NCI-H460 (cell line): ENCODE measurements at places on chromosomes 1 and 21. TPM values are rescaled to one million over a fixed set of nuclear protein-coding genes. Genes with fewer than 3 reads are reported as not detected.

DNA sequence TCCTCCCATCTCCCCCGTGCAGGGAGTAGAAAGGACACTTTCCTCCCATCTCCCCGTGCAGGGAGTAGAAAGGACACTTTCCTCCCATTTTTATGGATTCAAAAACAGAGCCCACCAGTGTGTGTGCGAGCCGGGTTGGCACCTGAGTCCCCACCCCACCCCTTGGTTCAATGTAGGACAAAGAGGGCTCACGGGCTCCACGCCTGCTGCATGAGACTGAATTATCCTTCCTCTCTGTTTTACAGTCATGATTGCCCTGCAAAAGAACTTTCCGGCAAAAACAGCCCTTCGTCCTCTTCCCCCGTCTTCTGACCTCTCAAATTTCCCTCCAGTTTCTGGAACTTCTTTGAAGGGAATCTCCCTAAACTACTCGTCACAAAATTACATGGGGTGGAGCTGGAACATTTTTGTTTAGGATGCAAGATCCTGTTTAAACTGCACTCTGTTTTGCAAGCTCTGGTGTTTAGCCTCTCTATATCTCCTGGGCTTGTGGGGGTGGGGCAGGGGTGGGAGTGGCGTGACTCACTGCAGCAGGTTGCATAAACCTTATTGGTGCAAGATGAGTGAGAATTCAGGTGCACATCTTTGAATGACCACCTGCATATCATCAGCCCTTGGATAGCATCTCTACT, 99.8 kb downstream of the PSMG1 start:
- no peak for DNase-seq

The TEDDM1 gene
- total RNA-seq, result not detected in 2 replicates

The TTLL10 gene
- not detected in 2 replicates for total RNA-seq

The LCE2C gene
- not detected in 2 replicates for total RNA-seq

GRCh38 chr1:151542710-151543129, 2.6 kb downstream of the TUFT1 start:
- no peak for DNase-seq

DNA sequence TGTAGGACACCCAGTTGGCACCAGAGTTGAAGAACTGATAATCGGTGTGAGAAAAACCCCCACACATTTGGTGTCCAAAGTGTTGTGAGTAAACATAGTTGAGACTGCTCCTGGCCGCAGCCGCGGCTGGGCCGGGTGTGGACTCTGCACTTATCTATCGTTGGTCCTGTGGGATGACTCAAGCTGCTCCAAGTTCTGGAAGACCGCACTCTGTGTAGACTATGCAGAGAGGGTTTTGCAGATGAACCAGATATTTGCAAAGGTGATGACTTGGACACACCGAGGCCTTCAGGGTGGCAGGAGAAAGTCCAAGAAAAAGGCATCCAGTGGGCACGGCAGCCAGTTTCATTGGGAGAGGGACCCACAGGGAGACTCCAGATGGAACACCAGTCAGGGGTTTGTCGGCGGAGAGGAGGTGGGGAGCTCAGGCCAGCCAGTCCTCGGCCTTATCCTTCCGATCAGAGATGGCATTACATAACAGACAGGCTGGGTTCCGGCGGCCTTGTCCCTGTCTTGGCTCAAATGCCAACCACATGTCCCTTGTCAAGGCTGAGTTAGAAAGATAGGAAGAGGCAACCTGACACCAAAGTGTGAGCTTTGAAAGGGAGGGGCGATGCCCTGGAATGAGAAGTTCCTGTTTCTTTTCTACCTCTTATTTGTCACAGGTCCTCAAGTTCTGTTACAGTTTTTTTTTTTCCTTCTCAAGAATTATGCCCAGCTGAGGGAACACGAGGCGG, 21.1 kb downstream of the C2CD2 start:
- DNase-seq, result peak; percentile 48

DNA sequence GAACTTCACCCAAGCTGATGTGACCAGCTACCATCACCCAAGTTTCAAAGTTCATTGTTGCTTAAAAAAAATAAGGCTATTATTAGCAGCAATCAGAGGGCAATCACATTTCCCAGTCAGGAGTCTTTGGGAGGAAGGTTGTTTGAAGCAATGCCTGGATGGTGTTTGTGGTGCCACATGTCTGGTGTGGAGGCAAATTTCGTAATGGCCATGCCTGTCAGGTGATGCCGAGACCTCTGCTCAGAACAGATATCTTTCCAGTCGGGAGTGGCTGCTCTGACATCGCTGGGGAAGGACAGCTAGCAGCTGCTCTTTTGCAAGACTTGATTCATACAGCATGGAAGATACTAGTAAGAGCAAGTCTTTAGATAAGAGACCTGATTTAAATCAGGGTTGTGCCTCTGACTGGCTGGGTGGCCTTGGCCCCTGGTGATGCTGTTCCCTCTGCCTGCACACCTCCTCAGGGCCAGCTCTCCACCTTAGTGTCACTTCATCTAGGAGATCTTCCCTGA, 187.8 kb upstream of the JUN start:
- DNase-seq, result no peak

- DNase-seq, result no peak
Observed at GRCh38 chr1:30381266-30381665, 342.1 kb downstream of the MATN1 start.

The LCA5L gene
- 2.7 and 3.0 TPM in 2 replicates for total RNA-seq

The SYT14 gene
- under 0.01 and 0.06 TPM in 2 replicates for total RNA-seq

GRCh38 chr1:50373532-50373931, 49.7 kb downstream of the DMRTA2 start:
- no peak for DNase-seq

GRCh38 chr1:6870086-6870485, 84.8 kb downstream of the CAMTA1 start:
- peak; percentile 38 for DNase-seq

GRCh38 chr1:230330157-230330556, 96.0 kb downstream of the PGBD5 start:
- DNase-seq, result no peak

DNA sequence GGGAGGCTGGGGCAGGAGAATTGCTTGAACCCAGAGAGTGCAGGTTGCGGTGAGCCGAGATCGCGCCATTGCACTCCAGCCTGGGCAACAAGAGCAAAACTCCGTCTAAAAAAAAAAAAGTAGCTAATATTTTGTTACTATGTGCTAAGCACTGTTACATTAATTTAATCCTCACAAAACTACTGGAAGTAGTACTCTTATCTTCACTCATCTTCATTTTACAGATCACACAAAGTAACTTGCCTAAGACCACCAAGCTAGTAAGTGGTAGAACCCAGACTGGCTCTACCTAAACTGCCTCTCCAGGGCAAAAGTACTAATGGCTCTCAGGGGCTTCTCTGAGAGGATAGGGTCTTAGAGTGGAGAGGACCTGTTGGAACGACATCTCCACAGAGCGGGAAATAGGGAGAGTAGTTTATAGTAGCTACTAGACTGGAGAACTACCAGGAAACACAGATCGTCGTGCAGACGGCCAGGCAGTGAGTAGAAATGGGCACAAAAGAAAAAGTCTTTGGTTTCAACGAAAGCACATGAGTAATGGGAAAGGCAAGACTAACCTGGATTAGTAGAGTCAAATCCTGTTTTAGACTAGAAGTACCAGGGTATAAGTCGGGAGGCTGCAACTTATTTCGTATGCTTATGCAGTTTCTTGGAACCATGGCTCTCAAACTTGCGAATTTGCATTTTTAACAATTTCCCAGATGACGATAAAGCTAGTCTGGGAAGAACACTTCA, 1.4 kb downstream of the CLCC1 start:
- no peak for DNase-seq

The OR2T2 gene
- not detected in 2 replicates for total RNA-seq

GRCh38 chr1:116107371-116107770, 3.8 kb upstream of the MAB21L3 start:
- no peak for DNase-seq

The TNFRSF14 gene
- 1.5 and 2.5 TPM in 2 replicates for total RNA-seq

DNA sequence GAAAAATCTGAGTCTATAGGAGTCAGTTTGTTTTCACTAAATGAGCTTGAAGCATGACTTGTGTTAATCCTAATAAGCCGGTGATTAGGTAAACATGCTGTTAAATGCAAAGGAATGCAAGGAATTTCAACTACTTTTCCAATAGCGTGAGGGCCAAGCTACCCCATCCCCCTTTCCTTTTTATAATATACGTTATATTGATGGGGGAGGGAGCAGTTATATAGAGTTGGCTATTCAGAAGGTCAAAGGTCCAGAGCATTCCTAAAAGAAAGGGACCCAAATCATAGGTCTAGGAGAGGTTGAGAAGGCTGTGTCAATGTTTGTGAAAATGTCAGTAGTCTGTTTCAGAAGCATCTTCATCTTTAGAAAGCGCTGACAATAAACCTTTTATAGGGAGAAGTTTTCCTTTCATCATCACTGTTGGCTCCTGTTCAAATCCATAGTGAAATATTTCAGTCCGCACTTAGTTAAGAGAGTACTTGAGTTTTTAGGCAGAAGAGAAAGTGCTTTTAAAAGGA, 3.8 kb downstream of the CCN1 start:
- no peak for DNase-seq

DNA sequence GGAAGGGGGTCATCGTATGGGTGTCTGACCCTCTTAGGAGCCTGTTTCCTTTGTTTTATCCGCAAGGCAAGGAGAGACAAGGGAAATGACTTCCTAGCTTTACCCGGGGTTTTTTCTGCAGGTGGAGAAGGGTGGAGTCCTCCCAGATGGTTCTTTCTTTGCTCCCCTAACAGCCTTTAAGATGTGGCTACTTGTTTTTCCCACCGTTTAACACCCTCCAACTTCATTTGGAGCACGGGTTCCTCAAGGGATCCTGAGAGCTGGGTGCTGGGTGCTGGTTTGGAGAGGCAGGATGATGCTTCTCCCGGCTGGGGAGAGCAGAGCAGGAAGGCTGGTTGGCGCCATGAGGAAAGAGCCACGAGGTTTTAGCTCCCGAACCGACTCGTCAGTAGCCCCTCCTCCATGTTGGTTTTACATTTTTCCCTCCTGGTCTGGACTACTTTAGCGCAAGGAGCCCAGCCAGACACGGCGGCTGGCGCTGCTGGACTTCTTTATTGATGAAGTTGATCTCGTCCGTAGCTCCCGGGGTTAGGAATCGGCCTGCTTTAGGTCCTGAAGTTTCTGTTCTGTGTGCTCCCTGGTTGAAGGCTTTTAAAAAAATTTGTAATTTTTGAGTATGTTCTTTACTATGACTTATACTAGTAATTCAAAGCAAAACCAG, 1.4 kb downstream of the UCK2 start:
- peak; percentile 84 for DNase-seq

DNA sequence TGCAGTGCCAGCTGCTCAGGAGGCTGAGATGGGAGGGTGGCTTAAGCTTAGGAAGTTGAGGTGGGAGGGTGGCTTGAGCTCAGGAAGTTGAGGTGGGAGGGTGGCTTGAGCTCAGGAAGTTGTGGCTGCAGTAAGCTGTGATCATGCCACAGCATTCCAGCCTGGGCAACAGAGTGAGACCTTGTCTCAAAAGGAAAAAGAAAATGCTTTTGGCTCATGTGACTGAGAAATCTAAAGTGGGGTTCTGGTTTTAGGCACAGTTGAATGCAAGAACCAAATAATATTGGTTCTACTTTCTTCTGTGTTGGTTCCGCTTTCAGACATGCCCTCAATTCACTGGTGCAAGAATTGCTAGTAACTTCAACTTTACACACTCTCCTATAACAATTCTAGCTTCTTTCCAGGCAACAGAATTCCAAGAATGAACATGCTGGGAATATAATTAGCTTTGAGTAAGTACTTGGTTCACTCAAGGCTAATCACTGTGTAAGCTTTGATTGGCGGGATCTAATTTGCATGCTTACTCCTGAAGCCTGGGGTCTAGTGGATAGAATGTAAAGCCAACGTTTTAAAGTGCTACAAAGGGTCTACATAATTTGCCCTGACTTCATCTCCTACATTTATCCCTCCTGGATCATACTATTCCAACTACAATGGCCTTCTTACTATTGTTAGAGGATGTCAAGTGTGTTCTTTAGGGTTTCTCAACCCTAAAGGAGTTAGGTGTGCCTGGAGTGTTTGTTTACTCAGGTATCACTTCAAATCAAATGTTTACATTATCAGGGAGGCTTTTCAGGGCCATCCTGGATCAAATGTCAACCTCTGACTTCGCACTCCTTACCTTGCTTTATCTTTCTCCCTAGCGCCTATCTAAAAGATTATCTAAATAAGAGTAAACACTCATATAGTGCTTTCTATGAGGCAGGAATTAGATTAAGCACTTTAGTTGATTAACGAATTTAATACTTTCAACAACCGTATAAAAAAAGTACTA, 115.1 kb downstream of the SLC16A1 start:
- DNase-seq, result no peak

GRCh38 chr1:156193488-156194299, at the start of gene SLC25A44:
TSS of gene SLC25A44 (plus strand) at chr1:156194104. CDS start at chr1:156199848, 5,744 bp downstream.
- DNase-seq, result peak; percentile 100

- DNase-seq, result no peak
Observed at GRCh38 chr1:76086597-76086996, 12.1 kb downstream of the ST6GALNAC3 start.

The FCRL6 gene
- not detected in 2 replicates for total RNA-seq

DNA sequence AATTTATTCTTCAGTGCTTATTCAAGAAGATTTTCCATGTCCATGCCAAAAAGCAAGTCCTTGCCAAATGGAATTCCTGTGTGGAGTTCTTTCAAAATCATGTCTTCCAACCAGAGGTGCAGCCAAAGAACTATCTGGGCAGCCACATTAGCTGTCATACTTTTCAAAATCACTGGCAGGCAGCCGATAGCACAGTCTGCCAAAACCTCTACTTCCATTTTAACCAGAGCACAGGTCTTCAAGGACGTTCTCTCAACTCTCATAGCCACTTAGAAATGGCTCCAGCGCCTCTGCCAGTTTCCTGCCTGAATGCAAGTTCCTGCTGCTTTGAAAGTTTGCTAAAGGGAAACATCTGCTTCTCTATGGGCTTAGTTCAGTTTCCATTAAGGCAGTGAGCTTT, 975.7 kb upstream of the ADGRL4 start:
- DNase-seq, result no peak

DNA sequence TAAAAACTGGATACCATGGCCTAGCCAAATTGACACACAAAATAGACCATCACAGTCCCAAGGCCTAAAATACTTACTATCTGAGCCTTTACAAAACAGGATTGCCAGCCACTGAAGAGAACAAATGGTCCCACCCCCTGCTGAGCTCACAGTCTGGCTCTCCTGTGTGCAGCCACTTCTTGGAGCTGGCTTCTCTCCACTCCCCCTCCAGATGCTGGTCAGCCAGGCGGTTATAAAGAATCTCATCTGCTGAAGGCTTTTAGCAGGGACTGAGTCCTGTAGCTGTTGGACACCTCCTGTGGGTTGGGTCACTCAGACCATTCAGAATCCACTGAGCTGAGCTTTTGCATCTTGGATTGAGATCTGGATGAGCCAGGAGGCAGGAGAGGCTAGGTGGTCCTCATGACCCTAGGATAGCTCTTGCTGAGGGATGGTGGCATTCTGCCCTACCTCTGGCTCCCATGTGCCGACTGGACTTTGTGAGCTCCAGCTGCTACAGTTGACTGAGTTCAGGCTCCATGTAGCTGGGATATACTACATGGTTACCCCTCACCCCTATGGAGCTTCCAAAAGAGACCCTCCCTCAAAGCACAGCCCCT, 16.1 kb downstream of the OXCT2 start:
- no peak for DNase-seq

DNA sequence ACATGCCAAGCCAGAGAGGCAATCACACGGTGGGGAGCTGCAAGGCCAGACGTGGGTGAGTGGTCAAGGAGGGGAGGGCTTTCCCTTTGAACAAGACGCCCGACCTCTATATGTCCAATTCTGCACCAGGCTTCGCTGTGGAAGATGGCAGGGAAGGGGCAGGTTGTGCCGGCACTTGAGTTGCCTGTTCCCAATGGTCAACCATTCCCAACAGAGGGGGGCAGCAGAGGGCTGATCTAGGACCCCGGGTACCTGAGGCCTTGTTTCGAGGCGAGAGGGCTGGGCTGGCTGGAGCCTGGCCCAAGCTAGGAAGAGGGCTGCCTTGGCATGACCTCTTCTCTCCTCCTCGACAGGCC, 64.9 kb downstream of the TMEM53 start:
- DNase-seq, result no peak

GRCh38 chr1:205504311-205505075, at the start of gene CDK18:
TSS of gene CDK18 (plus strand) at chr1:205504669. CDS start at chr1:205523168, 18,499 bp downstream.
- DNase-seq, result no peak

The MFSD2A gene
- total RNA-seq, result 2.8 and 3.0 TPM in 2 replicates
